Inflammatory macrophage (primary cell): ENCODE measurements at places on chromosomes 3 and 15.
A peak's percentile ranks its signal among the peaks of the same experiment; 100 is the strongest.

- peak; percentile 42 for DNase-seq
Observed at GRCh38 chr15:77416148-77416455, 3.8 kb downstream of the PEAK1 start.

DNA sequence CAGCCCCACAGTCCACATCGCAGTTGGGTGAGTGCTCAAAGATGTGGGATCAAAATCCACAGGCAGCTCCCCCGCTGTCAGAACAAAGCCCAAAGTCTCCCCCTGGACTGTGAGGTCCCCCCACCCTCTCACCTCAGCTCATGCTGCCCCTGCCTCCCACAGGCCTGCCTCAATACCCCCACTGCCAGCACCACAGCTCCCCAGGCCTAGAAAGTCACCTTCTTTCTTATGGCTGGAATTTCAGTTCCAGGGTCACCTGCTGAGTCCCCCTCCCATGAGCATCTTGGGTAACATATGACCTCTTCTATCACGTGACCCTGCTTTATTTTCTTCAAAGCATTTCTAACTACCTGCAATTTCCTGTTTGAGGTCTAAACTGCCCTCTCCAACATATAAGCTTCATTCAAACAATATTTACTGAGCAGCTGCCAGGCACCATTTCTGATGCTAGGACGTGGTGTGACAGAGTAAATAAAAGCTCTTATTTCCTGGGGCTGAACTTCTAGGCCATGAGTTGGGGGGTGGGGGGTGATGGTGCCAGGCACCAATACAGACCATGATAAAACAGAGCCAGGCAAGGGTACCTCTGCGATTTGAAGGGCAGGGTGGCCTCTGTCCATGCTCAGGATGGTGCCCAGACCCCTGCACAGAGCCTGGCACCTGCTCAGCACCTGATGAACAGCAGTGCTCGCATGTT is 2.4 kb upstream of the TMEM89 start:
- DNase-seq, result no peak

DNA sequence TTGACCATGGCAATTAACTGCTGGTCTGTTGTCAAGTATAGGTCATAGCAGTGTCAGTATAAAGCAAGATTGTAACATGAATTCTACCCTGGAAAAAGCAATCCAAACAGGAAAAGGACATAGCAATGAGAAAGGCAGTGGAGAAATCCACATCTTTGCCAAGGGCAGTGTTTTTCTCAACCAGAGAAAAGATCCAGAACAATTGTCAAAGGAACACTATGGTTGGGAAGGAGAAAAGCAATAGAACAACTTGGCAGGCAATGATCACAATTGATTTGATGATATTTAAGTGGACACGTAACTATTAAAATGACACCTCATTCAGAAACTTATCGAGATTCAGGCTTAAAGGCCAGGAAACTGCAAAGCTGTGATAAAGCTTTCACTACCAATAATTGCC is 271.1 kb downstream of the DIPK2A start:
- DNase-seq, result no peak

- no peak for DNase-seq
Observed at GRCh38 chr3:64388886-64389285, 163.6 kb upstream of the PRICKLE2 start.

DNA sequence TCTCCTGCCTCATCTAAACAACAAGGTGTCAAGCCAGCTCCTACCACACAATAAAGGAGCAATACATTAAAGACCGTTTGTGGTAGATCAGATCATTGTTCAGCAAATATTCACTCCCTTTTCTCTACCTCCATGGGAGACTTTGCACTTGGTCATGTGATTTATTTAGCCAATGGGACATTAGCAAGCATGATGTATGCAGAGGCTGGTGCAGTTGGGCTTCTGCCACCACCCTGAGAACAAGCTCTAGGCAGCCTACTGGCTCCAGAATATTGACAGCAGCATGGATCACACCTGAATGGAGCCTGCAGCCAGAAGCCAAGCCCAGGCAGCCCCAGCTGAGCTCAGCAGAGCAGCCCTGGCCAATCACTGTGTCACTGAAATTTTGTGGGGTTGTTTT is 99.4 kb upstream of the UBE2E2 start:
- no peak for DNase-seq

DNA sequence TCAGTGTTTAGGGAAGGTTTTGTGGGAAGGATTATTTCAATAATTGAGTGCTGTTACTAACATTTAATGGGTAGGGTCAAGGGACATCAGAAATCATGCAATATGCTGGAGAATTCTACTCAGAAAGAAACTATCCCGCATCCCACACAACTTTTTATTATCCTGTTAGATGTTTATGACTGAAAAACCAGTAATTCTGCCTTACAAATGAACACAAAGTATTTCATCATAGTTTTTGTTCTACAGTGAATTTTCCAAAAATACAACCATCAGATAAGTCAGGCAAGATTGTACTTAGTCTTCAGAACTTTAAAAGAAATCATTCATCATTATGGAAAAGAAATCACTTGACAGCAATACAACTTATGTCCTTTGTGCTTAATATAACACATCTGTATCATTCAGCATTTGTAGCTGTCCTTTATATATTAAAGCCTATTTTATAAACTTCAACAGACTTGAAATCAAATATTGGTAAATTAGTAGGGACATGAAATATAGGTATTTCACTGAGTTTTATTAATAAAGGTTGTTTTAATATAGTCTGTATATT is 61.9 kb downstream of the TRPM7 start:
- DNase-seq, result no peak
